ENCODE measurements at places on chromosomes 5 and 9.

- no peak for DNase-seq
These were observed 98.2 kb upstream of the CCNG1 start for GRCh38 chr5:163339148-163339547.

GRCh38 chr5:180624587-180624986 is 24.8 kb downstream of the FLT4 start:
- DNase-seq: no peak

DNA sequence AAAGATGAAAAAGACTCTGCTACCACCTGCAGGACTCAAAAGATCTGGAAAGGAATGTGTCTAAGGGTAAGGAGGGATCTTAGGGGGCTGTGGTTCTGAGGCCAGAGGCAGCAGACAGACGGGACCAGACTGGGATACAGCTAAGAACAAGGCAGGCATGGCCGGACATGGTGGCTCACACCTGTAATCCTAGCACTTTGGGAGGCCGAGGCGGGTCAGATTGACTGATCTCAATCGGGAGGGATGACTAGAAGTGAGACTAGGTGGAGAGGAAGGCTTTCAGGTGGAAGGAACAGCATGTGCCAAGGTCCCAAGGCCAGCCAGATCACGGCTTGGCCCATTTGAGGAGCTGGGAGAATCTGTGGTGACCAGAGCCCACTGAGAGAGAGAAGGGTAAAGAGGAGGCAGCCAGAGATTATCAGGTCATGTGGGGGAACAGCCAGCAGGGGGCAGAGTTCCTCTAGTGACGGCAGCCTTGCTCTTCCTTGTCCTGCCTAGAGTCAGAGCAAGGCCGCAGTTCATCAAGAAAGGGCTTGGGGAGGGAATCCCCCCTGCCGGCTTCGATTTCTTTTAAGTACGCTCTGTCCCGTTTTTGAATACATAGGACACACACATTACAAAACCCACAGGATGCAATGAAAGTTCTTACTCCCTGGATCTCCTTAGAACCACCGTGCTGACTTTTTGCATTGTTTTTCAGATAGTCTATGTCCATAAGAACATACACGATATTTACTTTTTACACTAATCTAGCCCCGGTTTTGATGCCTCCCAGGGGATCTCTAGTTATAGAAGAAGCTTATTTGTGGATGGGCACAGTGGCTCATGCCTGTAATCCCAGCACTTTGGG is 2.6 kb upstream of the OLFML2A start:
- DNase-seq: peak; percentile 96

DNA sequence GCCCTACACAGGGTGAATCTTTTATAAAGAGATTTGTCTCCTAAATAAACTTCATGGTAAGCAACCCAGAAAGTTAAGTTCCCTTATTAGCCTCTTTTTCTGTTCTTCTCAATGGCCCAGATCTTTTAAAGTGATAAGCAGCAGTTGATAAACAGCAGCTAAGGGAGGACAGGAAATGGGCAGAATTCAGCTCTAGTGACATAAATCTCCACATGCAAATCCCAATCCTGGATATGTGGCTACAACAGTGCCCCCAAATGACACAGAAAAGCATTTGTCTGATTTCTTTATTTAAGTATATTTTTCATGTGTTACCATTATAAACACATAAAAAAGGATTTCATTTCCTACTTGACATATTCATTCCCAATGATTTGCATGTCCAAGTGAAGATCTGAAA is 199.0 kb downstream of the DTWD2 start:
- no peak for DNase-seq

GRCh38 chr9:70609542-70610286 is 195.3 kb upstream of the KLF9 start:
- no peak for DNase-seq

GRCh38 chr5:178323541-178323865 is 90.9 kb upstream of the PHYKPL start:
- no peak for DNase-seq

- no peak for DNase-seq
These were observed 97.4 kb upstream of the RAPGEF1 start for GRCh38 chr9:131837316-131837715.

- DNase-seq: no peak
These were observed 64.3 kb downstream of the FEM1C start for GRCh38 chr5:115480271-115480670.

GRCh38 chr5:53991942-53992341 is 318.4 kb downstream of the ARL15 start:
- DNase-seq: peak; percentile 51

- no peak for DNase-seq
These were observed 458.3 kb upstream of the ACTBL2 start for GRCh38 chr5:57940879-57941278.

- DNase-seq: no peak
These were observed 53.5 kb downstream of the NEK6 start for GRCh38 chr9:124311283-124311682.

- no peak for DNase-seq
These were observed 37.4 kb downstream of the WHRN start for GRCh38 chr9:114467910-114468309.

GRCh38 chr5:150660108-150660831 is 781 bp upstream of the MYOZ3 start:
- DNase-seq: no peak

GRCh38 chr9:18999173-18999785 is 33.7 kb downstream of the SAXO1 start:
- DNase-seq: no peak

DNA sequence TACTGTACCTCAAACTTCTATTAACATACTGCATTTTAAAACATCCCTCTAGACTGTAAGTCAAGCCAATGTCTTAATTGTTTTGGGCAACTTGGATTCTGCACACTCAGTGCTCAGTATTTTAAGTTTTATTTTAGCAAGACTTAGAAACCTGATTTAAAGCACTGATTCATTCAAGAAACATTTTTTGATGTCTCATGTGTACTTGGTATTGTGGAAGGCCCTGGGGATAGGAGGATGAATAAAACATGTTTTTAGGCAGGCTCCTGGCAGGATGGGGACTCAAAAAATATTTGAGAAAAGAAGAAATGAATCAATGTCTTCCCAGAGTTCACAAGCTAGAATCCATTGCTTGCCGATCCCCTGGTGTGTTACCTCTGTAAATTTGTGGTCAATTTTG is 334.0 kb upstream of the PUM3 start:
- no peak for DNase-seq

All from inflammatory macrophage treated with lipopolysaccharide for 1 hour (primary cell).